ENCODE measurements at places on chromosomes 6 and 20. TPM values are rescaled to one million over a fixed set of nuclear protein-coding genes. Genes with fewer than 3 reads are reported as not detected.

DNA sequence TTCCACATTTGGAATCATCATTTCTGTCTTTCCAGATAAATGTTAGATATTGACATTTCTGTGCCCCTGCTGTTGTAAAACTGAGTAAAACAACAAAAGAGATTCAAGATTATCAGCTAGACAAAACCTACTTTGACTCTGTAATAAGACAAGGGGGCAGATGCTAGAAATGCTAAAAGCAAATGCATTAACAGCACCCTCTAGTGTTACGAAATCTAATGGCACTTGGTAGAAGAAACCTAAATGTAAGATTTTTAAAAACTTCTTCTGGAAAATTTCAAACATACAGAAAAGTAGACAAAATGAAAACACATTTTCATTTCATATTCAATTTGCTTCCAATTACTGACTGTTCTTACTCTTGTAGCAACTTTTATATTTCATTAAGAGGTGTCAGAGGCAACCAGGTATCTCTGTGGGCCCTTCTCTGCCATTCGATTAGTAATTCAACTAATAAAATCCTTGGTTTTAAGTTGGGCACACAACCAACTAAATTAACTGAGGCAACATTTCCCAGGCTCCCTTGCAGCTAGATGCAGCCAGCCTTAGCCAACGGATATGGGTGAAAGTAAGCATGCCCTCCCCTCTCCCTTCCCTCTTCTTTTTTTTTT lies 45.0 kb downstream of the SLC23A2 start:
- no peaks in the 10 kb centered on the region for H3K36me3 ChIP-seq
- DNase-seq, result peak; percentile 75
- H3K27ac ChIP-seq, result no peak overlapping the region
- no peaks in the 10 kb centered on the region for H3K27me3 ChIP-seq
- H3K4me1 ChIP-seq, result peaks cover 15% of the 10 kb centered on the region

DNA sequence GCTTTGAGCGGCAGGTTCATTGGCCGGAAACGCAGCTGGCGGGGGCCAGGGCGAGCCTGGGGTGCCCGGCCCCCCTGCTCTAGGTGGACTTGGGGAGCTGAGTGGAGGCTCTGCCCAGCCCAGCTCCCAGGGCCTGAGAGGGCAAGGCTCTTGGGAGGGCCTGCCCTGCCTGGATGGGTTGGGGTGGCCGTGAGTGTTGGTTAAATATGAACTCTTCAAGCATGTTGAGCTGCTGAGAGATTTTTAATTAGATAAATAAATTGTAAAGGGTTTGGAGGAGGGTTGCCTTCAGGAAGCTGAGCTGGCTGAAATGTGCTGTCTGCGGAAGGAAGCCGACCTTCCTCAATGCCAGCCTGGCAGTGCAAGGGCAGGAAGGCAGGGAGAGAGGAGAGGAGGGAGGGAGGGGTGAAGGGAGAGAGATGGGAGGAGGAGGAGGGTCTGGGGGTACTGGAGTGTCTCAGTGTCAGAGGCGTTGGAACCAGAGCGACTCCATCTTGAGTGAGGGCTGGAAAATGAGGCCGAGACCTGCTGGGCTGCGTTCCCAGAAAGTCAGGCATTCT lies 39.4 kb upstream of the PMEPA1 start:
- H3K4me3 ChIP-seq, result no peak overlapping the region
- H3K27ac ChIP-seq, result no peak overlapping the region
- peaks cover 6% of the 10 kb centered on the region for H3K4me1 ChIP-seq
- no peaks in the 10 kb centered on the region for H3K36me3 ChIP-seq

DNA sequence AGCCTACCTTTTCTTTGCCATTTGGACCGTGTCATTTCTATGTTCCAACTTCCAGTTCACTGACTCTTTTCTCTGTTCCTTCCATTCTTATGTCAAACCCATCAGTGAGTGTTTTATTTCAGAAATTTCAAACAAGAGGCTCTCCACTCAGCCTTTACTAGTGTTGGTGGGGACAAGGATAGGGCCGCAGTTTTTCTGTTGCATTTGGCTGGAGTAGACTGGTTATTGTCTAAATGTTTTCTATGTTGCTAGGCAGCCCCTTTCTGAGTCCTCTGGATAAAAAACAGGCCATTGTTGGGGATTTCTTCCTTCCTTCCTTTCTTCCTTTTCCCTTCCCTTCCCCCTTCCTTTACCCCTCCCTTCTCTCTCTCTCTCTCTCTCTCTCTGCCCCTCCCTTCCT lies 288.6 kb downstream of the PRKN start:
- no peaks in the 10 kb centered on the region for H3K36me3 ChIP-seq
- no peak overlapping the region for H3K27ac ChIP-seq
- H3K4me1 ChIP-seq, result no peaks in the 10 kb centered on the region
- no peak for DNase-seq

GRCh38 chr6:1705183-1705582 lies 95.5 kb downstream of the FOXC1 start:
- H3K4me3 ChIP-seq, result no peak overlapping the region
- H3K36me3 ChIP-seq, result no peaks in the 10 kb centered on the region
- DNase-seq, result no peak
- H3K4me1 ChIP-seq, result peaks cover 21% of the 10 kb centered on the region
- H3K27me3 ChIP-seq, result no peaks in the 10 kb centered on the region

DNA sequence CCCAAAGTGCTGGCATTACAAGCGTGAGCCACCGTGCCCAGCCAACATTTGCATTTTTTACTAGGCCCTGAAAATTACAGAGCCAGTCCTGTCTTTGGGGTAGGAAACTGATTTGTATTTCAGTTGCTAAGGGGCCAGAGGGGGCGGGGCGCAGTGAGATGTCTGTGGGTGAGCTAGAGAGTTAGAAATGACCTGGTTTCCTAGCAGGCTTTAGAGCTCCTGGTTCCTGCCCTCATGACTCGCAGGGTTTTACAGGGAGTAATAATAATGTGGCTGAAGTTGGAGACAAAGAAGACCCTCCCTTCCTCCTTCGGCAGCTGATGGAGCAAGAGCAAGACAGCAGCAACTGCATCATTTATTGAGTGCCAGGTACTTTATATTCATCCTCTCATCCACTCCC lies 131.5 kb downstream of the TFAP2C start:
- no peak overlapping the region for H3K4me3 ChIP-seq
- no peaks in the 10 kb centered on the region for H3K4me1 ChIP-seq
- no peaks in the 10 kb centered on the region for H3K27me3 ChIP-seq
- no peaks in the 10 kb centered on the region for H3K36me3 ChIP-seq
- no peak for DNase-seq

DNA sequence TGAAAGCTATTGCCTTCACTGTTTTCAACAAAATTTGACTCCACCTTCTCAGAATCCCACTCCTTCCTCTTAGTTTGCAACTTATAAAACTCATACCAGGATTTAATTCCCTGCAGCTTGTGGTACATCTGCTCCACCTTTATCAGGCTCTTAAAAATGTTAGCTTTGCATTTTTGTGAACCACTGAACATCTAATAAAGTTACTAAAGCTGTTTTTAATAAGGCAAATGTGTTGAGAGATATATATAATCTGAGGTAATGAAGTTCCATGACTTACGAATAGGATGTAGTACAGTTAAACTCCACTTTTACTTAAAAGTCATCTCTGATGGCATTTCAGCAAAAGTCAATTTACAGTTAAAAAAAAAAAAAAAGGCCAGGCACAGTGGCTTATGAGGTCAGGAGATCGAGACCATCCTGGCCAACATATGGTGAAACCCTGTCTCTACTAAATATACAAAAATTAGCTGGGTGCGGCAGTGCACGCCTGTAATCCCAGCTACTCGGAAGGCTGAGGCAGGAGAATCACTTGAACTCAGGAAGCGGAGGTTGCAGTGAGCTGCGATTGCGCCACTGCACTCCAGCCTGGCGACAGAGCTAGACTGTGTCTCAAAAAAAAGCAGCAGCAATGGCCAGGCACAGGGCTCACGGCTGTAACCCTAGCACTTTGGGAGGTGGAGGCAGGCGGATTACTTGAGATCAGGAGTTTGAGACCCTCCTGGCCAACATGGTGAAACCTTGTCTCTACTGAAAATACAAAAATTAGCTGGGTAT lies 106.2 kb downstream of the KIF13A start:
- H3K4me1 ChIP-seq, result peaks cover 11% of the 10 kb centered on the region
- H3K4me3 ChIP-seq, result no peak overlapping the region
- no peaks in the 10 kb centered on the region for H3K27me3 ChIP-seq

- H3K36me3 ChIP-seq, result no peaks in the 10 kb centered on the region
- no peak overlapping the region for H3K4me3 ChIP-seq
- H3K27me3 ChIP-seq, result no peaks in the 10 kb centered on the region
Observed at GRCh38 chr6:1917626-1918371, 308.1 kb downstream of the FOXC1 start.

DNA sequence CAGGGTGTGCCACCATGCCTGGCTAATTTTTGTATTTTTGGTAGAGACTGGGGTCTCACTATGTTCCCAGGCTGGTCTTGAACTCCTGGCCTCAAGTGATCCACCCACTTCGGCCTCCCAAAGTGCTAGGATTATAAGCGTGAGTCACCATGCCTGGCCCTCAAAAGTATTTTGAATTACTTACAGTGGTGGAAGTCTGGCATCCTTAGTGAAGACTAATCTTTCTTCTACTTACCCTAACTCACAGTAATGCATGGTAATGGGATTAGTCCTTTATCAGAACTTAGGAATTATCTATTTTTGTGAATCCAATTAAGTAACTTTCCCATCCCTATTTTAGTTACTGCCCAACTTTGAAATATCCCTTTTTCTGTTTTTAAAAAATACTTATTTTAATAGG lies 3.9 kb downstream of the RWDD1 start:
- no peaks in the 10 kb centered on the region for H3K4me1 ChIP-seq
- H3K36me3 ChIP-seq, result no peaks in the 10 kb centered on the region
- no peak overlapping the region for H3K27ac ChIP-seq
- H3K27me3 ChIP-seq, result no peaks in the 10 kb centered on the region
- no peak overlapping the region for H3K4me3 ChIP-seq

DNA sequence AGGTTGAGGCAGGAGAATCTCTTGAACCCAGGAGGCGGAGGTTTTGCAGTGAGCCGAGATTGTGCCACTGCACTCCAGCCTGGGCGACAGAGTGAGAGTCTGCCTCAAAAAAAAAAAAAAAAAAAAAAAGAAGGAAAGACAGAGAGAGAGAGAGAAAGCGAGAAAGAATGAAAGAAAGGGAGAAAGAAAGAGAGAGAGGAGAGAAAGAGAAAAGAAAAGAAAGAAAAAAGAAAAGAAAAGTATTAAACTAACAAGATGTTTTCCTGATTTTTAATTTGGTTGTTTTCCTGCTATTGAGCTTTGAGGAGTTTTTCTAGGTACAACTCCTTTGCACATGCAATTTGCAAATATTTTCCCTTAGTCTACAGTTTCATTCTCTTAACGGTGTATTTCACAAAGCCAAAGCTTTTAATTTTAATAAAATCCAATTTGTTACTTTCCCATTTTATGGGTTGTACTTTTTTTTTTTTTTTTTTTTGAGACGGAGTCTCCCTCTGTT lies 10.8 kb upstream of the TRERF1 start:
- DNase-seq, result no peak
- no peak overlapping the region for H3K4me3 ChIP-seq
- H3K36me3 ChIP-seq, result no peaks in the 10 kb centered on the region
- no peaks in the 10 kb centered on the region for H3K27me3 ChIP-seq
- H3K27ac ChIP-seq, result no peak overlapping the region

- no peaks in the 10 kb centered on the region for H3K27me3 ChIP-seq
- DNase-seq, result peak; percentile 40
- H3K36me3 ChIP-seq, result peaks cover 26% of the 10 kb centered on the region
- H3K4me1 ChIP-seq, result peaks cover 3% of the 10 kb centered on the region
- H3K4me3 ChIP-seq, result no peak overlapping the region
- H3K27ac ChIP-seq, result no peak overlapping the region
Observed at GRCh38 chr20:21360705-21361104, 36.6 kb downstream of the NKX2-4 start.

DNA sequence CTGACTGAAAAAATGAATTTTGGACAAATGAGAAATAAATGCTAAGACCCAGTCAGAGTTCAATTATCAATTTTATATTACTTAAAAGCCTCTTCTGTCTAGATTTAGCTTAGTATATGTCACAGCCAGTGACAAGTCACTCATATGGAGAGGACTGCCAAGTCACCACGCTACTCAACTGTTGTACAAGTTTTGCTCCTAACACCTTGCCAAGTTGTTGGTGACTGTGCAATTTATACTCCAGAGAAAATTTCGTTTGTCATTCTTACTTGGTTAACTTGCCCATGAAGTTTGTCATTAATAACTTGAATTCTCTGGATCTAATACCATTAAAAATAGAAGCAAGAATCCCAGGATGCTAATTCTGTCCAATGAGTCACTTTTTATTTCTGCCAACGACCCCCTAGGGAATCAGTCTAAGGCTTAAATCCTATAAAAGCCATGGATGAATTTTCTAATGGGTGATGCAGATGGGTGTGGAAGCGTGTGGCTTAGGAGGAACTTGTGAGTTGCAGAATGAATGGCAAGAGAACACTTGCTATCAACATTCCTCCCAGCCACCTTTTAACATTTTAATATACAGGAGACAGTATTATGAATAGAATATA lies 30.4 kb upstream of the FBXO30 start:
- no peak overlapping the region for H3K27ac ChIP-seq
- peaks cover 4% of the 10 kb centered on the region for H3K4me1 ChIP-seq
- H3K27me3 ChIP-seq, result no peaks in the 10 kb centered on the region
- H3K36me3 ChIP-seq, result no peaks in the 10 kb centered on the region
- H3K4me3 ChIP-seq, result no peak overlapping the region
- DNase-seq, result no peak

- no peak overlapping the region for H3K27ac ChIP-seq
- H3K4me1 ChIP-seq, result peaks cover 4% of the 10 kb centered on the region
- no peak for DNase-seq
- no peaks in the 10 kb centered on the region for H3K36me3 ChIP-seq
Observed at GRCh38 chr6:26270486-26270861, 94.5 kb upstream of the BTN3A2 start.

- DNase-seq, result no peak
- no peaks in the 10 kb centered on the region for H3K4me1 ChIP-seq
- H3K27ac ChIP-seq, result no peak overlapping the region
- peaks cover under 1% of the 10 kb centered on the region for H3K27me3 ChIP-seq
Observed at GRCh38 chr20:45552456-45552855, 5.3 kb upstream of the EPPIN start.

- H3K36me3 ChIP-seq, result no peaks in the 10 kb centered on the region
- no peak overlapping the region for H3K4me3 ChIP-seq
- no peak overlapping the region for H3K27ac ChIP-seq
Observed at GRCh38 chr6:39453956-39454524, 131.5 kb upstream of the KCNK16 start.

- DNase-seq, result no peak
- H3K4me3 ChIP-seq, result no peak overlapping the region
- peaks cover 5% of the 10 kb centered on the region for H3K4me1 ChIP-seq
- H3K36me3 ChIP-seq, result peaks cover 2% of the 10 kb centered on the region
Observed at GRCh38 chr6:42333612-42334011, 116.0 kb upstream of the MRPS10 start.

GRCh38 chr20:23326774-23327173 lies 23.8 kb upstream of the NXT1 start:
- 0 out of 2 replicates have a peak, but pooled peaks cover 2% of the 10 kb centered on the region for H3K27me3 ChIP-seq
- no peak overlapping the region for H3K4me3 ChIP-seq
- H3K36me3 ChIP-seq, result no peaks in the 10 kb centered on the region
- no peaks in the 10 kb centered on the region for H3K4me1 ChIP-seq
- no peak overlapping the region for H3K27ac ChIP-seq
- DNase-seq, result no peak

- DNase-seq, result no peak
- no peak overlapping the region for H3K27ac ChIP-seq
- H3K36me3 ChIP-seq, result no peaks in the 10 kb centered on the region
- H3K4me3 ChIP-seq, result no peak overlapping the region
Observed at GRCh38 chr20:50799176-50799889, 4.5 kb downstream of the BCAS4 start.

Gene DPM1
- 127 TPM for total RNA-seq

Gene DNAH8
- total RNA-seq, result under 0.01 TPM

Gene PCIF1
- total RNA-seq, result 6.1 TPM

Gene HLA-DPA1
- not detected for total RNA-seq
